Activated CD4-positive, alpha-beta T cell treated with anti-CD3 and anti-CD28 coated beads for 24 hours (primary cell): ENCODE measurements at places on chromosomes 3 and 15.

- no peak for DNase-seq
Observed at GRCh38 chr3:124885466-124886167, 1.5 kb downstream of the ITGB5 start.

GRCh38 chr3:51559411-51559888 is 20.9 kb downstream of the RAD54L2 start:
- no peak for DNase-seq

DNA sequence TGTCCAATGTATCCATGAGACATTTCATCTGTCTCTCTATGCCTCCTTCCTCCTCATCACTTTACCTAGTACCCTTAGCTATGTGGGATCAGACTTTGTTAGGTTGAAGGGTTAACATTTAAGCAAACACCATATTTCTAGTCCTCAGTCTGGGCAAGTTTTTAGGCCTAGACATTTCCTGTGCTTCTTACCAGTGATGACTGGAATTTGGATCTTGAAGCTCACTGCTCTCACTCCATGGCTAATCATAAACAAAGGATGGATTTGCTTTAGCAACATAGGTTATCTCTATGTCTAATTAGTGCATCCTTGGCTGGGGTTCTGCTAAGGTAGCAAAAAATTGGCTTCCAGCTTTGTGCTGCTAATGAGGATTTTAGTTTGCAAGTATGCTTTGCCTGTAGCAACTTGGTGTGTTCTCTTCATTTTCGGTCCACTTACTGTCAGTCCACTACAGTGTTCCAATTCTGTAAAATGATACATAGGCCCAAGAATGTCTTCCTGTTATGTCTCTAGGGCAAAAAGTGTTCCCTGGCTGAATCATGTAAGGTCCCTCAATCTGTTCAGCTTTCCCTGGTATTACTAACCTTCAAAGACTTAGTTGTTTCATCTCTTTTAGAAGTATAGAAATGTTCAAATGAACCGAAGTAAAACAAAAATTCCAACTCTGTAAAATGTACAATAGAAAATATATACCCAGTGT is 615.4 kb downstream of the CADM2 start:
- DNase-seq: no peak

- DNase-seq: no peak
Observed at GRCh38 chr15:47364230-47365141, 352.8 kb upstream of the SEMA6D start.

DNA sequence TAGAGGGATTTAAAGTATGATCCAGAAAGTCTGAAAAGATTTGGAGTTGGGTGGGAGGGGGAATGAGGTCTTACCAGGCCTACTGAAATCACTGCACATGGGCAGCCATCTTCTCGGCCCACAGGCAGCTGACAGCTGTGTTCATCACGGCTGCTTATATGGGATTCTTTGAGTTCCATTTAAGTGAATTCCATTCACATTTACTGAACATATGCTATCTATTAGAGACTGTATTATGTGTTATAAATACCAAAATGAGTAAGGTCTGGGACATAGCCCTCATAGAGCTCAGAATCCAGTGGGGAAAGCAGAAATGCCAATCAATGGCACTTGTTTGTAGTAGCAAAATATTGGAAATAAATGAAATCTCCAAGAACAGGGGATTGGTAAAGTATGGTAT is 91.1 kb downstream of the TRIM42 start:
- DNase-seq: no peak

- no peak for DNase-seq
Observed at GRCh38 chr3:179852142-179852905, 184.4 kb downstream of the PEX5L start.

- DNase-seq: no peak
Observed at GRCh38 chr3:83807511-83807910, 1151.3 kb upstream of the CADM2 start.

DNA sequence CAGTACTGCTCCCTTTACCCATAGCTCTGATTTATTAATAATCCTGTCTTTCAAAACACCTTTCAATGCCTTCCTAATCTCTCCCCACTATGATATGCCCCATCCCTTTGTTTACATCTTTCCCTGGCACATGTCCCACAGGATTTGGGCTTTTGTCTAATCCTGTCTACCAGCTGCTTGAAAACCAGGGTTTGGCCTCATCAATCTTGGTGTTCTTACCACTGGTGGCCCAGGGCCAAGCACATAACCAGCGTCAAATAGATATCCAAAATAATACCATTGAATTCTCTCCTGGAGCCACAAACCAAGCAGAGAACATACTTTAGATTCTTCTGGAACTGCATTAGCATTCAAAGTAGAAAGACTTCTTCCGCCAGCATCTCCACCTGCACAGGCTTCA is 104.8 kb upstream of the PPP2R3A start:
- DNase-seq: no peak

DNA sequence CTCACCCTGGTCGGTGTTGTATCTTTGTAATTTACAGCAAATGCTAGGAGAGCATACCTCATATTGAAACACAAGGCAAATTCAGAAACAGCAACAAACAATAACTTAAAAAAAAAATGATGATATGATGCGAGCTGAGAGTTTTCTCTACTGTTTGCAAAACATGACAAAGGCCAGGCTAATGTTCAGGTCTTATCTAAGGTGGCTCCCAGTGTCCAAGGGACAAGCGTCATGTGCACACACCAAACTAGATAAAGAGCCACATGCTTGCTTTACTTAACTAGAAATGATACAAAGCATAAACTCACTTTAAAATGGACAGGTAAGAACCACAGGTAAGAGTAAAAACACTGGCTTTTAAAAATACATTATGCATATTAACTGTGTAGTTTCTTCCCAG is 375.9 kb downstream of the FOXP1 start:
- DNase-seq: no peak

- DNase-seq: no peak
Observed at GRCh38 chr3:179729086-179729485, 76.2 kb downstream of the USP13 start.

DNA sequence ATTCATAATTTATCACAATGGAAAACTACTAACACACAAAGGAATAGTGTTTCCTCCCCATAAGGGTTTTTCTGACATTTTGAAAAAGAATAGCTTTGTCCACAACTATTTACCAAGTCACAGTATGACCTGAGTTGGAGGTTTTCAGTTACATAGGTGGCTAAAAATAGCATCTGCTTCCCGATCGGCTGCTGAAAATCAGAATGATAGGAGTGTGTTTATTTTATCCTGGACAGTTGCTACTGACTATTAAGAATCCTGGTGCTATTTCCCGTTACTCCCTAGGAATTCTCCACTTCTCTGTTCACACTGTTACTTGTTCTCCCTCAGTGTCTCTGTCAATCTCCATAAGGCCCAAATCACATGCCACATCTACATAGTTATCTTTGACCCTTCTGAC is 353.9 kb upstream of the RARB start:
- no peak for DNase-seq

DNA sequence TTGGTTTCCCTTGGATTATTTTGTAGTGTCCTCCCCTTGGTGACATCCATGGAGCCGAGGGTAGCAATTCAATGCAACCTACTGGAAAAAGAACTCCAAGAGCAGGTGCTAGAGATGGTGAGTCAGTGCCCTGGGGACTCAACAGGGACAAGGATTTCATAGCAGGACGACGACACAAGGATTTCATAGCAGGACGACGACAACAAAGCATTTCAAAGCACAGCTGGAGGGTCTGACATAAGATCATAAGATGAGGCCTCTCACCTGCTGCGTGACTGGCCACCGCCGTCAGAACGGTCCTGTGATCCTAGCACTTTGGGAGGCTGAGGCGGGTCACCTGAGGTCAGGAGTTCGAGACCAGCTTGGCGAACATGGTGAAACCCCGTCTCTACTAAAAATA is 22.5 kb downstream of the NRROS start:
- DNase-seq: no peak

DNA sequence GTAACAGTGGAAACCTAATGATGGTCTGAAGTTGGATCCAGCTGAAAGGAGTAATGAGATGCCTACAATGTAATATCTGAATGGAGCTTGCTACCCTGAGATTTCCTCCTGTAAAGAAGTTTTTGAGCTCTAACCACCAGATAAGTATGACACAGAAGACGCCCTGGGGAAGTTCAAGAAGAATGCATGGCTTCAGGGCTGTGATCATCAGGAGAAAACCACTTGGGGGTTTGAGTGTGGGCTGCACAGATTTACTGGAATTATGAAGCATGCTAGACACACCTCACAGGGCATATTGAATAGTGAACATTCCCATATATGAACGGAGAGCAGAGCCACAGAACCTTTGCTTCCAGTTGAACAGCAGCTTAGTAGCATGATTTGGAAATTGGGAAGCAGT is 10.6 kb upstream of the CCDC80 start:
- DNase-seq: no peak

- no peak for DNase-seq
Observed at GRCh38 chr3:126881861-126882260, 101.1 kb upstream of the PLXNA1 start.

DNA sequence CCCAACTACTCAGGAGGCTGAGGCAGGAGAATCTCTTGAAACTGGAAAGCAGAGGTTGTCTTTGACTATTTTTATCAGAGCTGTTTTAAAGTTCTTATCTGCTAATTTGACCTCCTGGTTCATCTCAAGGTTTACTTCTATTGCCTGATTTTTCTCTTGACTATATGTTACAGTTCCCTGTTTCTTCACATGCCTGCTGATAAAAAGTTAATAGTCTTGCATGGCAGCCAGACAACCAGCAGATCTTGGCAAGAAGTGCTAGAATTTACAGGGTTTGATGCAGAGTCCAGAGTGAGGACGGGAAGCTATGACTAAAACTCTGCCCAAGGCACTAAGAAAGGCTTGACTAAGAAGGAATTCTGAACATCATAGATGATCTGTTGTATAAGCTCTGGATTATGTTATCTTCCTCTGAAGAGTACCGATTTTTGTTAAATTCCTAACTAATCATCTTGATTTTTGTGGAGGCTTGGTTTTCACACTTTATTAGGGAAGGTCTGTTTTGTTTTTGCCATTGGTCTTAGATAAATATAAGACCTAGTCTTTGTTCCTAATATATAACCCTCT is 85.9 kb downstream of the CHSY1 start:
- DNase-seq: no peak

- DNase-seq: no peak
Observed at GRCh38 chr15:33778852-33779251, 189.4 kb upstream of the CHRM5 start.

DNA sequence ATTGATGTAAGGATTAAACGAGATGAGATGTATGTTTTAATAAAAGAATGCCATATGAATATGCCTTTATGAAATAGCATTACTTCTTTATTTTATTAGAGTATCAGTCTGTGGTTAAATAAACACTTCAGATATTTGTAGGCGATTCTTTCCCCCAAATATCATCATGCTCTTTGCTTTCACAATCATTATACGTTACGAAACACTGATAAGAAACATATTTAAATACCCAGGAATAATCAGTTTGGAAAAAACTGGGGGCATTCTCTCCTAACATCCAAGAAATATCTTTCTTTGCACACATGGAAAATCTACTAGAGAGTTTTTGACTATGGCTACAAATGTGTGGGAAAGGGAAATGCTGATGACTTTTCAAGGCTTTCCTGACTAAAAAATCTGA is 4.4 kb upstream of the PLAAT1 start:
- DNase-seq: no peak

DNA sequence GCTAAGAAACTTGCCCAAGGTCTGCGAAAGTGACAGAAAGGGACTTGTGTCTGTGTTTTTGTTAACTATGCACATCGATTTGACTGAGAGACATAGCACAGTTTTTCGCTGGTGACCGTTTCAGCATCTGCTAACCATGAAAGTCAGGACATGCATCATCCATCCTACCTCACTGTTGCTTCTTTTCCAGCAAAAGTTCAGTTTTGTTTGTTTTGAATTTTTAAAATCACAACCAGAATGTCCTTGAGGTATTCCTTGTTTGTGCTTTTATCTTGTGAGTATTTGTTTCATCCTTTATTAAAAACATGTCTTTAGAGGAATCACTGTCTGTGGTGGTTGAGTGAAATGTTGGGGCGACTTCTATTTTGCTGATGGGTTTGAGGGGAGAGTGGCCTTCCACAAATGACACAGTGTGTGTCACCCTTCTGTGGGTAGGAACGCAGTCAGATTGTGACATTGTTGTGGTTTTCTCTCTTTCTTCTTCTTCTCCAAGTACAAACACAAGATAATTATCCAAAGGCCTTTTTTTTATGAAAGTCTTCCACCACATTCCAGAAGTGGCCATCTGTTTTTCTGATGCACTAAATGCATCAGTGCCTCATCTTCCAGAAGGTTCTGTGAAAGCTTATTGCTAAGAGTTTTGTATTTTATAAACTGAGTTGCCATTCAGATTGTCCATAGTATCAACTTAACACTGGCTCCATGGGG is 214.4 kb upstream of the NR2E3 start:
- no peak for DNase-seq

GRCh38 chr15:63312286-63312685 is 34.9 kb downstream of the APH1B start:
- no peak for DNase-seq

DNA sequence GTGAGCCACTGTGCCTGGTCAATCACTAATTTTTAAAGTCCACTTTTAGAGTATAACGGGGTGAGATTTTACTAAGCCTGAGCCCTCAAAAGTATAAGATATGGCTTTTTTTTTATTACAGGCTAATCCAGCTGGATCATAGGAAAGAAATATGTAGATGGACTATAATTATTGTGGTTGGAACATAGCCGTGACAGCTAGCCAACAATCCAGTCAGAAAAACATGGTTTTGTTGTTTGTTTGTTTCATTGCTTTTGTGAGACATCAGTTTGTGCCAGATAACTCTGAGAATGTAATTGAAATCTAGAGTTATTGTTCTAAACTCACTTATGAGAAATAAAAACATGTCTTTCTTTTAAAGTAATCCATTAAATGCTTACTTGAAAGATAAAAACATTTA is 37.3 kb upstream of the ATOSA start:
- DNase-seq: no peak

- no peak for DNase-seq
Observed at GRCh38 chr15:95812491-95812890, 518.0 kb upstream of the NR2F2 start.

- no peak for DNase-seq
Observed at GRCh38 chr3:58965865-58966264, 84.0 kb downstream of the CFAP20DC start.

- DNase-seq: no peak
Observed at GRCh38 chr15:75023872-75024636, 664 bp downstream of the PPCDC start.

- no peak for DNase-seq
Observed at GRCh38 chr3:128581566-128581965, 69.1 kb downstream of the RPN1 start.

- no peak for DNase-seq
Observed at GRCh38 chr3:162390891-162391290, 894.3 kb downstream of the OTOL1 start.

- DNase-seq: no peak
Observed at GRCh38 chr15:51046799-51047449, 47.8 kb downstream of the TNFAIP8L3 start.

GRCh38 chr15:98978153-98978552 is 29.4 kb downstream of the PGPEP1L start:
- DNase-seq: no peak

- DNase-seq: no peak
Observed at GRCh38 chr15:30940359-30940758, 36.6 kb downstream of the FAN1 start.
